Regular cardiac myocyte (primary cell): ENCODE measurements at places on chromosomes 1 and 21. TPM values are rescaled to one million over a fixed set of nuclear protein-coding genes. Genes with fewer than 3 reads are reported as not detected.

The FCRL6 gene
- total RNA-seq, result not detected in 2 replicates

The ZNF687 gene
- 7.1 and 7.6 TPM in 2 replicates for total RNA-seq

The BEND5 gene
- total RNA-seq, result under 0.01 and 0.28 TPM in 2 replicates

The PROX1 gene
- 0.28 and 0.38 TPM in 2 replicates for total RNA-seq

The IQCC gene
- total RNA-seq, result 1.7 and 1.9 TPM in 2 replicates

The SYDE2 gene
- 4.6 and 5.1 TPM in 2 replicates for total RNA-seq

The KCNE1 gene
- 0.19 and 0.56 TPM in 2 replicates for total RNA-seq

The UQCRHL gene
- 1.2 and 2.0 TPM in 2 replicates for total RNA-seq

The FCMR gene
- total RNA-seq, result not detected in 2 replicates

The ROR1 gene
- 7.3 and 11.3 TPM in 2 replicates for total RNA-seq

The MROH9 gene
- 0.38 and 0.85 TPM in 2 replicates for total RNA-seq

The RAD54L gene
- total RNA-seq, result 1.4 and 5.6 TPM in 2 replicates
